Activated CD8-positive, alpha-beta memory T cell treated with anti-CD3 and anti-CD28 coated beads, Interleukin-2, amount 50 U/mL, for 4 hours (primary cell): ENCODE measurements at places on chromosomes 4 and X.
A peak's percentile ranks its signal among the peaks of the same experiment; 100 is the strongest.

- DNase-seq: no peak
Observed at GRCh38 chr4:85732124-85732523, 257.2 kb downstream of the ARHGAP24 start.

DNA sequence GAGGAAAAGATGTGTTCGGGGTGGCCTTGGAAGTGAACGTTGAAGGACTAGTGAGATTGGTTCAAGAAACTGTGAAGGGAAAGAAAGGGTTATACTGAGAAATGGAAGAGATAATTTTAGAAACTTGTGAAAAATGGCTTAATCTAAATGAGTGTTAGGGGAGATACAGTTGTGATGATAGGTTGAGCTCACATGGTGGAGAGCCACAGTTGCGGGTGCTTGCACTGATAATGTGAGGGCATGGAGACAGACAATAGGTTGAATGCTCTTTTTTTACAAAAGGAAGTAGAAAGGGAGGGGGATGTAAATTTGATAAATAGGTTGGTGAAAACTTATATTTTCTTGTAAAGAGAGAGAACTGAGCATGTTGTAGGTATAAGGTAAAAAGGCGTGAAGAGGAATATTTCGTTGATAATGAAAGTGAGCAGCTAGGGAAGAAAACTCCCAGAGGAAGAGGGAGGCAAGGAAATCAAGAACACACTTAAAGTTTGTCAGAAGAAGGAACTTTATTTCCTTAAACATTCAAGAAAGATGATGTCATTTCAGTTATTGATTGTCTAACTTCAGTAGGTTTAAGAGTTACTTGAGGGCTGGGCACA is 8.2 kb downstream of the AREG start:
- no peak for DNase-seq

DNA sequence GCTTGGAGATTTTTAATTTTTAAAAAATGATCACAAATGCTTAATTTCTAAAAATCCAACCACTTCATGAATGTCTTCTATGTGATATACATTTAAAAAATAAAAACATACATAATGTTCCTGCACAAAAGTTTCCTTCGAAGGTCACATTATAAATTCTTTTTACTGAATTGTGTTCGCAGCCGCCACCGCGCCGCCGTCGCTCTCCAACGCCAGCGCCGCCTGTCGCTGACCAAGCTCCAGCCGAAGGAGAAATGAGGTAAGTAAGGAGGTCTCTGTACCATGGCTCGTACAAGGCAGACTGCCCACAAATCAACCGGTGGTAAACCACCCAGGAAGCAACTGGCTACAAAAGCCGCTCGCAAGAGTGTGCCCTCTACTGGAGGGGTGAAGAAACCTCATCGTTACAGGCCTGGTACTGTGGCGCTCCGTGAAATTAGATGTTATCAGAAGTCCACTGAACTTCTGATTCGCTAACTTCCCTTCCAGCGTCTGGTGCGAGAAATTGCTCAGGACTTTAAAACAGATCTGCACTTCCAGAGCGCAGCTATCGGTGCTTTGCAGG is 48.8 kb upstream of the NEUROG2 start:
- no peak for DNase-seq

- DNase-seq: no peak
Observed at GRCh38 chr4:101183666-101184373, 163.5 kb downstream of the PPP3CA start.

- no peak for DNase-seq
Observed at GRCh38 chr4:4415107-4415805, 28.4 kb downstream of the NSG1 start.

- DNase-seq: no peak
Observed at GRCh38 chrX:1244164-1245076, 24.2 kb upstream of the CSF2RA start.

GRCh38 chr4:73583666-73584065 is 36.6 kb downstream of the RASSF6 start:
- DNase-seq: no peak

GRCh38 chr4:212438-213188 is 88.3 kb downstream of the ZNF718 start:
- DNase-seq: no peak

DNA sequence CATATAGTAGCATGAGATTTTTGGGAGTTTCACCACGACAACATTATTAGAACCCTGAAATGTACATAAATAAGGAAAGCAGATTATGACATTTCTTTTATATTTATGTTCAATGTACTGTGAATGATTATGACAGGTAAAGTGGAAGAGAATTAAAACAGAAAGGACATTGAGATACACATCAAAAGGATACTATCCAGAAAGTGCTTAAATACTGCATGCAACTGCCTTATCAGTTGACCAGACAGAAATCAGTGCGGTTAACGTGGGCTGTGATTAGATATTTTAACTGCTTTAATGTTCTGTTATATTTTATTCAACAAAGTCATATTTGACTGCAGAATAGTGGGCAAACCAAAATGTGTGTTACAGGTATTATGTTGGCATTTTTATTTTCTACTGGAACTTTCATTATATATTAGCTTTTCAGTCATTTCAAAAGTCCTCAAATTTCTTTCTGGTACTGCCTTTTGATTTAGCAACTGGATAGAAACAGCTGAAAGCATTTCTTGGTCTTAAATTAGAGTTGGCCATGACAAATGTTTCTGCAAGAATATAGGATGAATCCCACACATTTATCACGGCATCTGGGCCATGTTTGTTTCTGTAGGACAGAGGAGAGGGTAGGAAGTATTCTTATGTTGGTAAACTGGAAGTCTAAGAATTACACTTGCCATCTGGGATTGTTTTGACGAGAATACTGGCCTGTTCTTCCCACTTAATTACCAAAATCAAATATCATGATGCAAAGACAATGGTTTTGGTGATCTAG is 255.2 kb downstream of the SLC39A8 start:
- DNase-seq: no peak

DNA sequence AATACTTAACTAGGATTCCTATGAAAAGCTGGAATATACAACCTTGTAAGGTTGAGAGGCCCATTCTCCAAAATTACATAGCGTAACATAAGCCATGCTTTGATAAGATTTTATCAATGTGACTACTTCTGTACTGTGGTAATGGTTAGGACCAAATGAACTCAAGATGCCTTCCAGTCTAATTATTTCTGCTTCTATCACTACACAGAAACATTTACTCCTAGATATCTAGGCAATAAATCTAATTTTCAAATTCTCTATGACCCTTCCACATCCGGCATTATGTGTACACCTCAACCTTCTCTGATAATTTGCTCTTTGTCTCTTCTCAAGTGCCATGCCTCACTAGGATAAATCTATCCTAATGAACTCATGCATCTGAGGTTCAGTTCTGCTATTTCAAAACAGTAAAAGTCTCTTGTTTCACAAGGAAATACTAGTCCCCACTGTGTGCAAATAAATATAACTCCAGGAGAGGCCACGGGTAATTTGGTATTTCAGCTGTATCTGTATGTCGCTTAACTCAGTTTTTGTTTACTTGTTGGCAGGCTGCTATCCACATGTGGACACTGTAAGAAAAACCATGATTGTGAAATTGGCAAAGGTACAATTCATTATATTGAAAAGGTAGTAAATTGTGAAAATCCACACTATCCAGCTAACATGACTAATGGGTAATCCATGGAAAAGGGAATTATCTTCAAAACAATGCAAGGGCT is 93.3 kb downstream of the PRDM5 start:
- DNase-seq: no peak

DNA sequence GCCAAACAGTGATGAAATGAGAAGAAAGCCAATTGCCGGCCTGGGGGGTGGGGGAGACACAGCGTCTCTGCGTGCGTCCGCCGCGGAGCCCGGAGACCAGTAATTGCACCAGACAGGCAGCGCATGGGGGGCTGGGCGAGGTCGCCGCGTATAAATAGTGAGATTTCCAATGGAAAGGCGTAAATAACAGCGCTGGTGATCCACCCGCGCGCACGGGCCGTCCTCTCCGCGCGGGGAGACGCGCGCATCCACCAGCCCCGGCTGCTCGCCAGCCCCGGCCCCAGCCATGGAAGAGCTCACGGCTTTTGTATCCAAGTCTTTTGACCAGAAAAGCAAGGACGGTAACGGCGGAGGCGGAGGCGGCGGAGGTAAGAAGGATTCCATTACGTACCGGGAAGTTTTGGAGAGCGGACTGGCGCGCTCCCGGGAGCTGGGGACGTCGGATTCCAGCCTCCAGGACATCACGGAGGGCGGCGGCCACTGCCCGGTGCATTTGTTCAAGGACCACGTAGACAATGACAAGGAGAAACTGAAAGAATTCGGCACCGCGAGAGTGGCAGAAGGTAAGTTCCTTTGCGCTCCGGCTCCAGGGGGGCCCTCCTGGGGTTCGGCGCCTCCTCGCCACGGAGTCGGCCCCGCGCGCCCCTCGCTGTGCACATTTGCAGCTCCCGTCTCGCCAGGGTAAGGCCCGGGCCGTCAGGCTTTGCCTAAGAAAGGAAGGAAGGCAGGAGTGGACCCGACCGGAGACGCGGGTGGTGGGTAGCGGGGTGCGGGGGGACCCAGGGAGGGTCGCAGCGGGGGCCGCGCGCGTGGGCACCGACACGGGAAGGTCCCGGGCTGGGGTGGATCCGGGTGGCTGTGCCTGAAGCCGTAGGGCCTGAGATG is at the start of gene SHOX:
Gene SHOX, plus strand, starts transcription at position 180 of the 885 bp plus-strand sequence. Its CDS starts 107 bp downstream, at position 287.
- no peak for DNase-seq

GRCh38 chr4:30714408-30715031 is 5.6 kb upstream of the PCDH7 start:
- DNase-seq: no peak

DNA sequence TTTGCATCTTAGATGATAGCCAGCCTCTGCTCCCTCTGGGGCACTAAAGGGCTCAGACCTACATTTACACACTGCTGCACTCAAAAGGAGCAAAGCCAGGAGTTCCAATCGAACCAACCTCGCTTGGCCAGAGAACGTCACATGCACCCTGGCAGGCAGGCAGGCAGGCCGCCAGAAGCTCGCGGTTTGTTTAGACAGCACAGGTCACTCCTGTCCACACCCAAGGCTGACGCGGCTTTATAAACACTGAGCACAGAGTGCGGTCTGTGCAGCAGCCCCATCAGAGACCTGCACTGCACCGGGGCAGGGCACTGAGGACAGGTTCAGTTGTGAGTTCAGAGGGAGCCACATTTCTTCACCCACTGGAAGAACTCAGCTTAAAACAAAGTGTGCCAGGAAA is 143.9 kb downstream of the BCOR start:
- DNase-seq: no peak

DNA sequence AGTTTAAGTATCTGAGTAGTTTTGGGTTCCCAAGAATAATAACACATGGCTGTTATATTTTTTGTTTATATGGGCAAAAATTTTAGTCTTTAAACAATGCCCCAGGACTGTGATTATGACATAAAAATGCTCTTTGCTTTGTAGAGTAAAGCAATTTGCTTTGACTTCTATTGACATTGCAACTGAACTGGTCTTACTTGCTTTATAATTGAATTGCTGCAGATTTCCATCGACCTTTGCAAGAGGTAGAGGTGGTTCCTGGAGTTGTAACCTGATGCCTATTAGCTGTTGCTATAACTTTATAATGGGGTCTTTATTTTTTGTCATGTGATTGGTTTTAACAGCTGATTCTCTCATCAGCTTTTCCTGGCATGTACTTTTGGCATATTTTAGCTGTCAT is 302.9 kb downstream of the ARHGAP10 start:
- no peak for DNase-seq

DNA sequence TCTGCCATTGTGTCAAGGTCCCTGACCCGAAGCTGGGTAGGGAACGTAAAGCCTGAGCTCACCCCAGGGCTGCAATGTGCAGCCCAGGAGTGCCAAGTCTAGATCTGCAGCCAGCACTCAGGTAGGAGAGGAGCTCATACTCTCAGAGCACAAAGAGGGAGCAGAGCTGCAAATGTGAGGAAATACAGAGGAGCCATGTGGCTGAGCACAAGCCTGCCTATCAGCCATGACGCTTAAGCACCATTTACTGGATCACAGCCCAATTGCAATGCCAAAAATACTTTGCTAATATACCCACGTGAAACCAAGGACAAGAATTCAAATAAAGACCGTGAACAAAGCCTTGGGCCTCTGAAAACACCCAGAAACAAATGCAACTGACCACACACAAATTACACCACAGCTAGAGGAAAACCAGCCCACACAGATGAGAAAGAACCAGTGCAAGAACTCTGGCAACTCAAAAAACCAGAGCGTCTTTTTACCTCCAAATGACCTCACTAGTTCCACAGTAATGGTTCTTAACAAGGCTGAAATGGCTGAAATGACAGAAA is 69.0 kb upstream of the HPF1 start:
- DNase-seq: no peak

- DNase-seq: peak; percentile 62
Observed at GRCh38 chrX:129606918-129607317, 47.8 kb downstream of the APLN start.

GRCh38 chr4:158443731-158444130 is 78.0 kb upstream of the RXFP1 start:
- DNase-seq: no peak

DNA sequence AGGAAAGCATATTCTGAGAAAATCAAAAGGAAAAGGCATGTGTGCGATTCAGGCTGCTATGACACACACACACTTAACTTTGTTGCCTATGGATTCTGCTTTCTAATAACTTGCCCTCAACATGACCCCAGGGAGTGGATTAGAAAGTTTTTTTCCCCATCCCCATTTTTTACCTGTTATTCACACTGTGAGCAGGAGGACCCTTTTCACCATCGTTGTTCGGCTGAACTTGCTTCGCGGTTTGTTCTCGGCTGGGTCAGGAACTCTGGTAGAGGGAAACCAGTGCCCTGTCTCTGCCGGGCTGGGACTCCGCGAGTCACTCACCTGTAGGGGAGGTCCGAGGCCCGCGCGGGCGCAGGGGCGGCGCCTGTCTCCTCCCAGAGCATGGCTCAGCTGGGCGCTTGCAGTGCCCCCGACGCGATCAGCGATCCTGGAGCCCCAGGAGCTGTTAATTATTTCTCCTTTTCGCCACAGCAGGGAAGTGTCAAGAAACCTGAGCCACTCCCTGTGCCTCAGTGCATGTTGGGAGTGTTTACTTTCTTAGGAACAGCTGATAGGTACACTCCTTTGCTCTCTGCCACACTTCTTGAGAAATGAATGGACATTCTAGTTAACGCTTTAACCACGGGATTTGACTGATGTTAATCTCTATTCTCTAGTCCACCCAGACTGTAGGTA is at the start of gene RASSF6:
Gene RASSF6, minus strand, starts transcription at position 322 of the 678 bp plus-strand sequence. CDS start 8,641 bp downstream, outside the sequence.
- DNase-seq: no peak

GRCh38 chr4:56613101-56613862 is 67.8 kb downstream of the HOPX start:
- no peak for DNase-seq

DNA sequence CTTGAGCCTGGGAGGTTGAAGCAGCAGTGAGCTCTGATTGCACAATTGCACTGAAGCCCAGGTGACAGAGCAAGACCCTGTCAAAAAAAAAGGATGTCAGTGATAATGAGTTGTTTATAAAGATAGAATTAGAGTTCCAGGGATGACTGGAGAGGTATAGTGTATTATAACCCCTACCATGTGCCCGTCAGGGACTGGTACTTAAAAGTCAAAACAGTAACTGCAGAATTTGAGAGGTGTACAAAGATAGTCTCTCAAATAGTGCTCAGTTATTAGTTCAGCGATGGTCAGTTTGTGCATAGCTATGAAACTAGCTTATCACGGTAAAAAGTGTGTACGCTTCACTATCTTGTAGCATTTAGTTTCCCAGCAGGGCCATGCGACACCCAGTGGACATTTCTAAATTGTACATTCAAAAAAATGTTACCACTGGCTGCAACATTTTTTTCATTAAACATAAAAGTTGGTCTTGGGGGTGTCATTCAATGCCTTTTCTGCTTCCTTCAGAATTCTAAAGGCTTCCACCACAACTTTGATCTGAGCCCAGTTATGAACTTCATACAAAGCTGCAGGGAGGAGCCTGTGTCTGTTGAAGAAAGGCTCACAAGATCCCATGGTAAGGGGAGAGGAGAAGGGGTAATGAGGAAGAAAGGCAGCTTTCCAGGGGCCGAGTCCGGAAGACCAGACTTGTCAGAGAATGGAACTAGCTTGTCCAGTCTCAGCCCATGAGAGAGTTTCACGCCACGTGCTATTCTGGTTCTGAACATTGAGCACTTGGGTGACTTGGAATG is 9.2 kb upstream of the GYG2 start:
- no peak for DNase-seq
